CD4-positive, alpha-beta T cell treated with Interleukin-17A for 1 hour (primary cell): ENCODE measurements at places on chromosomes 13 and 19.

DNA sequence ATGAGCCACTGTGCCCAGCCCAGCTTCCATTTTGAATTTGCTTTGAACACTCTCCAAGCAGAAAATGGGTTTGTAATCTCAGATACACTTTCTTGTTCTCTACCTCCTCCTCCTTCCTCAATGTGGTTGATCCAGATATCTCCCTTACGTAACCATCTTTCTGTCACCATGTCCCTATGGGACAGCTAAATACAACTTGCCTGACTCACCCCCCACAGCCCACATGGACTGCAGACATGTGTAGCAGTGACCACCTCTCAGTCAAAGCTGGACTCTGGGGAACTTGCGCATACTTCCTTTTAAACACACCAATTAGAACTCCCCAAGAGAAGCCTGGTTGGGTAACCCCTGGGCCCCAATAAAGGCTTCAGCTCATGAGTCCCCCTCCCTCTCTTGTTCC lies 10.8 kb upstream of the ZNF799 start:
- DNase-seq, result no peak

DNA sequence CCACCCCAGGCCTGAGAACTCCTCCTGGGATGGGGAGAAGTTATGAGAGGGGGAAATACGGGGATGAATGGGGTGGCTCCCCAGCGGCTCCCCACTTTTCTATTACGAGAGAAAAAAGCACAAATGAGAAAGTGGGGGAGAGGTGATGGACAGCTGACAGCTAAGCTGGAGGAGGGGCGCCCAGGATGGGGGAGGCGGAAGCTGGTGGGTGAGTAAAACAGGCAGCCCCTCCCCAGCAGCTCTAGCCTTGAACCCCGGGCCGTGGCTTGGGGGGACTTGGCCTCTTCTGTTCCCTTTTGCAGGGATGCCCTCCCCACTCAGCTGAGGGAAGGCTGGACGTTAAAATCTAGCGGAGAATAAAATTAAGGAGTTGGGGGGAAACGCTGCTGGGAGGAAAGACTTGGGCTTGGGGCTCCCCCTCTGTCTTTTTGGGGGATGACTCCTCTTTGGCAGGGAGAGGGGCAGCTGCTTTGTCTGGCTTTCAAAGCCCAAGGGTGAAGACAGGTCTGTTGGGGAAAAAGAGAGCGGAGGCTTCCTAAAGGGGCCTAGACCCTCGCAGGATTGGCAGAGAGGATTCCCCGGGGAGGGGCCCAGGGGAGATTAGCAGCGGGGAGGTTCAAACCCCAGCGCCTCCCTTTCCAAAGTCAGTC lies 1.4 kb upstream of the SAMD1 start:
- DNase-seq, result no peak

DNA sequence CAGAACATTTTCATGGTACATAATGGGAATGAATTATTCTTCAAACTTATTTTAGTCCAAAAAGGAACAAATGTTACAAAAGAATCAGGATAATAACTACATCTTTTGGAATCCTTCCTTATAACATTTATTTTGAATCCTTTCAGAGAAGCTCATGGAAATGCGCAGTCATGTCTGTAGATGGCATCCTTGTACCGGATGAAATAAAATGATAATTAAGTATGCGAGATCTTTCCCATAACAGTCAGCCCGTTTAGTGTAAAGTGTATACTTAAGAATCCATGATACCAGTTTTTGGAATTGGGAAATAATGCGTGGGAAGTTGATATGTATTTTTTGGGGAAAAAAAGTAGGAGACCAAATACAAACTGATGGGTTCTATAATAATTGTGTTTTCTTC lies 418.8 kb downstream of the GPC5 start:
- no peak for DNase-seq

GRCh38 chr13:35630551-35631275 lies 154.2 kb upstream of the MAB21L1 start:
- DNase-seq, result no peak

- DNase-seq, result no peak
Observed at GRCh38 chr13:94009701-94010100, 469.8 kb downstream of the DCT start.

DNA sequence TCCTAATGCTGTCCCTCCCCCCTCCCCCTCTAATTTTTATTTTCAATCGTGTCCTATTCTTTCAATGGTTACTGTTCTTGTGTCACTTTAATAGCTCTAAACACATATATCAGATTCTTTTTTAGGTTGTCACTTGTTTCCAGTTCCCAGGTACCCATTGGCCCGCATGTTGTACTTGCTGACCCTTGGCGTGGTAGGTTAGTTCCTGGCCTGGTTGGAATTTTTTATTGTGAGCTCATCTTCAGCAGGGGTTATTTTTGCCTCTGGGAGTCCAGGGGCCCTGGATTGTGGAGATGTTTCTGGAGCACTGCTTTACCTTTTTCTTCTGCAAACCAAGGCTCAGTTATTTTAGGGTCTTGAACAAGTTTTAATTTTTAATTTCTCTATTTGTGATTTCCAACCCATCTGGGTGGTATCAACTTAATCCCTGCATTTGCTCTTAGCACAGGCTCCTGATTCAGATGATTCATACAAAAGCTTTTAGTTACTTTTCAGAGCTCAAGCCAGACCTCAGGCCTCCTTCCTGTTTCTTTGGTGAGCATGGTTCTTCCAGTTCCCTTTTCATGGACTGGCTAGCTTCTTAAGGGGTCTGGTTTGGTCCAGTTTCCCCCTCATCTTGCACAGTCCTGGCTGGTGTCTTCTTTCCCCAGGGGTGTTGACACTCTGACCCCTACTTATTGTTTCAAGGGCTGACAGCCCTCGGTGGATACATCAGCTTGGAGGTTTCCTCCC lies 220.5 kb downstream of the TM9SF2 start:
- DNase-seq, result no peak
